Activated effector memory CD4-positive, alpha-beta T cell treated with Interleukin-2 at 50 U/mL for 16 hours (primary cell): ENCODE measurements at places on chromosomes 16 and 17.

DNA sequence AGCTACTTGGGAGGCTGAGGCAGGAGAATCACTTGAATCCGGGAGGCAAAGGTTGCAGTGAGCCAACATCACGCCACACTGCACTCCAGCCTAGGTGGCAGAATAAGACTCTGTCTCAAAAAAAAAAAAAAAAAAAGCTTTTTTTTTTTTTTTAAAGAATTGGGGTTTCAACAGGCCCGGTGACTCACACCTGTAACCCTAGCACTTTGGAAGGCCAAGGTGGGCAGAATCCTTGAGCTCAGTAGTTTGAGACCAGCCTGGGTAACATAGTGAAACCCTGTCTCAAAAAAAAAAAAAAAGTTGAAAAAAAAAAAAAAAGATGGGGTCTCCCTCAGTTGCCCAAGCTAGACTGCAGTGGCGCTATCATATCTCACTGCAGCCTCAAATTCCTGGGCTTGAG lies 6.6 kb upstream of the HEXIM2 start:
- no peak for DNase-seq

GRCh38 chr17:50201276-50201854 lies at the start of gene COL1A1:
Gene COL1A1, minus strand, starts transcription at chr17:50201631. Its CDS starts 118 bp downstream, at chr17:50201513.
- DNase-seq: no peak

GRCh38 chr17:56681561-56682266 lies 88.2 kb downstream of the NOG start:
- DNase-seq: no peak

DNA sequence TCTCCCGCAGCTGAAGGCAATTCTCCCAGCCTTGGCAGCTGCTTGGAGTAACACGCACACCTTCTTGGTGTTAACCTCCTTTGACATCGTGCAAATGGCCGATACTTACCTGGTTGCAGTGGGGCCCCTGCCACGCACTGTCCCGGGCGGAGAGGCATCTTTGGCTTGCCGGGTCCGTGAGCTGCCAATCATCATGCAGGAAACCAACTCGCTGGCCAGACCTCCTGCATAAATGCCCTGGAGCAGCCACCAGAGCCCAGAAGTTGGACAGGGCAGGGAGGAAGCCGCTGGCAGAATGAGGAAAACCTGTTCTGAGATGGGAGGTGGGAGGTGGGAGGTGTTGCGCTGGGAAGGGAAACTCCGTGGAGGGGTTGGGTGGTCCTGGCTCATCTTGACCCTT lies 41.7 kb upstream of the CREBBP start:
- no peak for DNase-seq

- peak; percentile 12 for DNase-seq
Measured at GRCh38 chr16:48318630-48319029, 66.6 kb downstream of the SIAH1 start.

DNA sequence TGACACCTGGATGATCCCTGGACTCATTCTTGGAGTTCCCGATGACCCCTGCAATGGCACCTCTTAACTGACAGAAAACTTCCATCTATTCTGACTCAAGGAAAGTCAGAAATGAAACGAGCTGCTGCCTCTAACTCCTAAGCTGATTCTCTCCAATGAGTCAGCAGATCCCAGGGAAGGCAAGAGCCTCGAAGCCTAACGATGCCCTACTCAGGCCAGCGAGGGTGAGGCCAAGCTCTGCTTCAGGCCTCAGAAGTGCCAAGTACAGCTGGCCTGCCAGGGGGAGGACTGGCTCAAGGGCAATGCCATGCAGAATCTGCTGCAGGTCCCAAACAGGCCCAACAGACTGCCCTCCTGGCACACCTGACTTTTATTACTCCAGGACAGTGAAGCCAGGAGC lies 36.3 kb downstream of the PLXDC1 start:
- DNase-seq: no peak

DNA sequence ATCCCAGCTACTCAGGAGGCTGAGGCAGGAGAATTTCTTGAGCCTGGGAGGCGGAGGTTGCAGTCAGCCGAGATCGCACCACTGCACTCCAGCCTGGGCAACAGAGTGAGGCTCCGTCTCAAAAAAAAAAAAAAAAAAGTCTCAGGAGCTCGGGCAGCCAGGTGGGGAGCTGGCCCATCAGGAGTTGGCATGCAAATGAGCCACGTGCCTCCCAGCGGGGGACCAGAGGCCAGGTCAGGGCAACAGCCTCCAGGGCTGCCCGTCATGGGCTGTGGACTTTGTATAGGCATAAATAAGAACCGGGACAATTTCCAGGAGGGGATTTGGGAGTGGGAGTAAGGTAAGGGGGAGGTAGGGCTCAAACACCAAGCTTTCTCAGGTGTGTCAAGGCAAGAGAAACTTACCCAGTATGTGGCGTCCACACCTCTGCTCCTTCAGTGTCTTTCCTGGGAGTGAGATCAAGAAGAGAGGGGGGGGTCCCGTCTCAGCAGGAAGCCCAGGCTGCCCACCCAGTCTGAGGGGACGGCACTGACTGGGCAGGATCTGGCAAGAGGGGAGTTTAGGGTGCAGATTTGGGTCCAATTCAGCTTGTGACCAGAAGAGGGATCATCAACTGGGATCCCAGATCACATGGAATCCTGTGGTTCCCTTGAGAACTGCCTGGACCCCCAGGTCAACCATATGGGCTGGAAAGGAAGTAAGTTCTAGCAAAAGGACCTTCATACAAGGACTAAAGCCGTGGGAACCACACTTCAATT lies 22.3 kb upstream of the G6PC1 start:
- no peak for DNase-seq

DNA sequence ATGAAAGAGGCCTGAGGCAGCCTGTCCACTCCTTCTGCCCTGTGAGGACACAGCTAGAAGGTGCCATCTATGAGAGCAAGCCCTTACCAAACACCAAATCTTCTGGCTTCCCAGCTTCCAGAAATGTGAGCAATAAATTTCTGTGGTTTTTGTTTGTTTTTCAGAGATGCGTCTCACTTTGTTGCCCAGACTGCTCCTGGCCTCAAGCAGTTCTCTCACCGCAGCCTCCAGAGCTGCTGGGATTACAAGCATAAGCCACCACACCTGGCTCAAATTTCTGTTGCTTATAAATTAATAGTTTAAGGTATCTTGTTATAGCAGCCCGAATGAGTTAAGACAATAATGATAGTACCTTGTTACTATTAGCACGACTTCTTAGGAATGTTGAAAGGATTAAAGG lies 12.5 kb upstream of the SLC16A11 start:
- DNase-seq: no peak

DNA sequence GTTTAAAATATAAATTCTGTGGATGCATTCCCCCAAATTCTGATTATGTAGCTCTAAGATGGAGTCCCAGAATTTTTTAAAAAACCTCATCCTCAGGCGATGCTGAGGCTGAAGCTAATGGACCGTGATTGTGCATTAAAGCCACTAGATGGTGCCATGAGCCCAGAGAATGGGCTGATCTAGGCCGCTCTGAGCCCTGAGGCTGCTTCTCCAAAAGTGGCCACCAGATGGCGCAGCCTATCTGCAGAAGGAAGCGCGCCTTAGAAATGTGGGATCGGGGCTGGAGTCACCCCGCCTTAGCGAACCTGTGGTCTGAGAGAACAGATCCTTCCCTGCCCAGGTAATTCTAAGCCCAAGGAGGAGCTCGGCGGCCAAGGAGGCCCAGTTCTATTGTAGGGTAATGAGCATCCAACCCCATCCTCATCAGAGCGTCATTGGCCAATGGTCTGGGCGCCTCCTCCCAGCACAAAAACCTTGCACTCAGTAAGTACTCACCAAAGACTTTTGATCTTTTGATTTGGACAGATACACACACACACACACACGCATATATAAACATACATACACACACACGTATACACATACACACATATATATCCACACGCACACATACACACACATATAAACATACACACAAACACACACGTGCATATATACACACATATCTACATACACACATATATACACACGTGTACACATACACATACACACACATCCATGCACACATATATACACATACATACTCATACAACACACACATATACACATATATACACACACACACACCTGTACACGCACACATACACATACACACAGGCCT lies 13.7 kb upstream of the MMP2 start:
- peak; percentile 60 for DNase-seq

DNA sequence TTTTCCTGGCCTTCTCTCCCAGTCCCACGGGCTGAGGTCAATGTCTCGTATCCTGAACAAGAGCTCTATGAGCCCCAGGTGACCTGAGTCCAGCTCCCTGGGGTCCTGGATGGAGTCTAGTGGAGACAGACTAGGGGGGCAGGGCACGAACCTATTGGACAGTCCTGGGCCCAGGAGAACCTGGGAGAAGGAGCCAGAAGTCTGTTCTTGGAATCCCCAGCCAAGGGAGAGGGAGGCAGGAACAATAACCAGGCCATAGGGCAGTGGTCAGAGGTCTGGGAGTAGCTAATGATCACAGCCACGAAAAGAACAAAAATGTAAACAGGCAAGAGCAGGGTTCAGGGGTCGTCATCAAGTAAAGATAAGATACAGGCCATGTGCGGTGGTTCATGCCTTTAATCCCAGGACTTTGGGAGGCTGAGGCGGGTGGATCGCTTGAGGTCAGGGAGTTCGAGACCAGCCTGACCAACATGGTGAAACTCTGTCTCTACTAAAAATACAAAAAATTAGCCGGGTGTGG lies 60.8 kb downstream of the COPRS start:
- no peak for DNase-seq

DNA sequence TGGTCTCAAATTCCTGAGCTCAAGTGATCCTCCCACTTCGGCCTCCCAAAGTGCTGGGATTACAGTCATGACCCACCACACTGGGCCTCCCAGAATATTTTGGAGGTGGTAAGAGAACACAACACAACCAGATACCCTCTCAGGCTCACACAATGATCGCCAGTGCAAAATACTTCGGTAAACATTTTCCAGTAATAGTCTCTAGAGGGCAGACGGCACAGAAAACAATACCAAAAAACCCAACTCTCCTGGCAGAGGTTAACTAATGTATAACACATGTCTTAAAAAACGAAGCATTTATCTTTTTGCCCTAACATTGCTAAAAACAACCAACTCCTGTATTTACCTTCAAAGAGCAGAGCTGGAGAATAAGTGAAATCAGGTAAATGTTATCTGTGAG lies 10.5 kb downstream of the NUFIP2 start:
- DNase-seq: no peak

GRCh38 chr16:30005341-30006094 lies 5.3 kb downstream of the DOC2A start:
- no peak for DNase-seq

GRCh38 chr16:83648347-83648746 lies 159.4 kb upstream of the HSBP1 start:
- no peak for DNase-seq

GRCh38 chr16:70553645-70554044 lies 30.0 kb downstream of the SF3B3 start:
- no peak for DNase-seq

DNA sequence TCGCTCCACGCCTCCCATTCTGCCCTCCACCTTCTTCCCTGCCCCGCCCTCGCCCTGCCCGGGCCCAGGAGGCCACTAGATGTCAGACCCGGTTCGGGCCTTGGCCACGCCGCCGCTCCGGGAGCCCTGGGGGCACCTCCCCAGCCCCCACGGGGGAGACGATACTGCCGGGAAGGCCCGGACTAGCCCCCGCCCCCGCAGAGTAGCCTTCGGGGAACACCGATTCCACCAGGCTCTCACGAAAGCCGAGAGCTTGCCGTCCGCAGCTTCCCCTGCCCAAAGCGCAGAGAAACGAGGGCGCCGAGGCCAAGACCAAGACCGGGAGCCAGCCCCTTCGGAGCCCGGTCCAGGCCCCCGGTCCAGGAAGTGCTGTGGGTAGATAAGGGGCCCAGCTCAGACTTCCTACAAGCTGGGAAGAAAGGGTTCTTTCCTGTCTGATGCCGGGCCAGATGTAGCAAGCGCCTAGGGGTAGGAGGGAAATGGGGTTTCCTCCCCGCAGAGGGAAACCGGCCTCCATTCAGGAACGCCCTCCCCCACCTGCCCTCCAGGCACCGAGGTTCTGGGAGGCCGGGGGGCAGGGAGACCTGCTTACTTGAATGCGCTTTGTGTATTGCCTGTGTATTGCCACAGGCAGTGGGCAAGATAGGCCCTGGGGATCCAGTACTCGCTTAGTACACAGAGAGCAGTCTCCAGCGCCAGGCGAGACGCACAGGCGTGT lies 806 bp upstream of the CYB561 start:
- peak; percentile 49 for DNase-seq

- DNase-seq: no peak
Measured at GRCh38 chr16:53041320-53042051, 11.2 kb downstream of the CHD9NB start.

DNA sequence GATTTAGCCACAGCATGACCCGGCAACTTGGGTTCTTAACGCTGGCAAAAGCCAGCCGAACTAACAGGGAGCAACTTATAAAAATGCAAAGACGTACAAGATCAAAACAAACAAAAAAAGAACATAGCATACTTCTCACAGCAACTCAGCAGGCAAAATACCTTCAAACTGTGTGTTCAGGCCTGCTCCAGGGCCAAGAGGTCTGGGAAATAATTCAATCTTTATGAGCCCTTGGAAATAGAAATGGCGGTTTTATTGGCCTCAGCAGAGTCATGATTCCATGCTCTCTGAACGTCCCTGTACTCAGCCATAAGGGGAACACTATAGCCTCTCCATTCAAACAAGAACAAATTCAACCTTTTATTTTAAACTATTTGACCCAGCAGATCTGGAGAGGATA lies 101.3 kb upstream of the C17orf78 start:
- DNase-seq: no peak

DNA sequence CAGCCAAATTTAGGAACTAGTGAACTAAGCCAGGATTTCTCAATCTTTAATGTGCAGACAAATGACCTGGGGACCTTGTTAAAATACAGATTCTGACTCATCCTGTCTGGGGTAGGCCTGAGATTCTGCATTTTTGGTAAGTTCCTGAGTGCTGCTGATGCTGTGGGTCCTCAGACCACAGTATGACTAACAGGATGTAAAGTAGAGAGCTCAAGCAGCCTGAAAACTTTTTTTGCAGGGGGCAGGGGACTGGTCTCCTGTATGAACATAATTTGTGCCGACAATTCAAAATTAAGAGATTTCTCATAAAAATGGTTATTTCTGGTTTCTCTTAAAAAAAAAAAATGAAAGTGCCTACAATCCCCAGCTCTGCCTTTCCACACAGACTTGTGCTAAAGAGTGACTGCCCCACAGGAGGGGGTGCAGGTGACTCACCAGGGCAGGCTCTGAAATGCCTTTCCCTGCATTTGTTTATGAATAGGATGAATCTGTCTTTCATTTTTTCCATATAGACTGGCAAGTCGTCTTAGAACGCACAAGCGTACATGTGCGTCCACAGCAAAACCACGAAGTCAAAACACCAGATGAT lies 271.5 kb downstream of the PHKB start:
- no peak for DNase-seq

- DNase-seq: no peak
Measured at GRCh38 chr16:67790071-67790470, 16.3 kb downstream of the RANBP10 start.
